ENCODE measurements at places on chromosomes 1 and 21.
A peak's percentile ranks its signal among the peaks of the same experiment; 100 is the strongest.

DNA sequence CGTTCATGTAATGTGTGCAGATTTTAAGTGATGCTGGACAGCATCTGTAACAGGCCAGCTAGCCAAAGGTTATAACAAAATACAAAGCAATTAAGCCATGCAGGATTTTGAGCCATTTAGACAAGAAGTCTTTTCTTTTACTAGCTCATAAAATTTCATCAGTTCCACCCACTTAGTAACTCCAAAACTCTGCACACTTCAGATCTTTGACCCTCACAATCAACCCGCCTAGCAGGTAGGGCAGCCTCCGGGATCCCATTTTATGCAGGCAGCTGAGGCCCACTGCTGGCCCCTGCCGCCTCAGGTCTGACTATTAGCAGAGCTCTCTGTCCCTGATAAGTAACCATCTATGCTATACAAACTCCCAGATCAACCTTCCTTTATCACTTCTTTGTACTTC, 9.2 kb downstream of the LBR start:
- DNase-seq = no peak

DNA sequence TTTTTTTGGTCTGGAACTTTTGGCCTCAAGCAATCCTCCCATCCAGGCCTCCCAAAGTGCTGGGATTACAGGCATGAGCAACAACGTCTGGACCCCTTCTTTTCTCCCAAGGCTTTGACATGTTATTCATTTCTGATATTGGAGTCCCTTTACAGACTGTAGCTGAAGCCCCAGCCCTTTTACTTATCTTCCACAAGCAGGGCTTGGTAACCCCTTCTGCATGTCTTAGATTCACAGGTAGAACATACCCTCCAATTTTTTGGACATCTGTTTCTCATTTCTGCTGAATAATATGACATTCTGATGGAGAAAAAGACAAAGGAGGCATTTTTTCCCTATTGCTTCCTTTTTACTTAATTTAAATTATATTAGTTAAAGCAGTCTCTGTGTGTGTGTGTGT, 39.2 kb upstream of the RGS21 start:
- no peak for DNase-seq

- peak; percentile 57 for DNase-seq
These were observed 29.2 kb upstream of the LRRC3 start for GRCh38 chr21:44425895-44426662.

- DNase-seq = no peak
These were observed 101.0 kb downstream of the OSBPL9 start for GRCh38 chr1:51717842-51718241.

DNA sequence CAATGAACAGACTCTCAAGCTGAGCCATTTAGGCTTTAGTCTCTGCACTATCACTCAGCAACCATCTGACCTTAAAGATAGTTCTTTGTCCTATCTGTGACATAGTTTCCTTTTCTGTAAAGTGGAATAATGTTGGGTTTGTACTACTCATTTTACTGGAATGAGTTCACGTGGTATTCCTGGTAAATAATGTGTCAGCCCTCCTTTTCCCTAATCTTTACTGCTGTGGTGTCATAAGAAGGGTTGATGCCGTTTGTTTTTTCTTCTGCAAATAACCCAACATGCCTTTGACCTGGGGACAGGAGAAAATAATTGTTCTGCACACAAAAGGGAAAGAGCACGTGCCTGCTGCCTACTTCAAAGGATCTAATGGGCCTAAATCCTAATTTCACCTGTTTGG, 297.8 kb downstream of the BRINP3 start:
- no peak for DNase-seq

- DNase-seq = no peak
These were observed 29.0 kb downstream of the MDM4 start for GRCh38 chr1:204545202-204545601.

GRCh38 chr1:63968663-63969440, 195.0 kb downstream of the ROR1 start:
- no peak for DNase-seq

GRCh38 chr1:218284377-218284916, 646 bp upstream of the RRP15 start:
- no peak for DNase-seq

DNA sequence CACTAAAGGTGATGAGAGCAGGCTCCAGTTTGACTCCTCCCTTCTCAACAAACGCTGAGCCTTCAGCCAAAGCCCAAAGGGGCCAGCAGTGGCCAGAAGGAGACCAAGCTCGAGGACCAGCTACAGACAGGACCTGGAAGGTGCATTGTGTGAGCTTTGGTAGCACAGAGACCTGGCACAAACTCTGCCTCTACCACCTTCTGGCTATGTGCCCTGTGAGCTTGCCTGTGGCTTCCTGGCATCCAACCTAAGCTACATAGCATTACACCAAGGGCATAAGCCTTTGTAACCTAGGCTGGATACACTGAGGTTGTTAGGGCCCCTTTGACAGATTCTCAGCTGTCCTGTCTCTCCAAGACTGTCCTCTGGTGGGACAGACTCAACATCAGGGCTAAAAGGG, 6.6 kb upstream of the VWA5B1 start:
- no peak for DNase-seq

DNA sequence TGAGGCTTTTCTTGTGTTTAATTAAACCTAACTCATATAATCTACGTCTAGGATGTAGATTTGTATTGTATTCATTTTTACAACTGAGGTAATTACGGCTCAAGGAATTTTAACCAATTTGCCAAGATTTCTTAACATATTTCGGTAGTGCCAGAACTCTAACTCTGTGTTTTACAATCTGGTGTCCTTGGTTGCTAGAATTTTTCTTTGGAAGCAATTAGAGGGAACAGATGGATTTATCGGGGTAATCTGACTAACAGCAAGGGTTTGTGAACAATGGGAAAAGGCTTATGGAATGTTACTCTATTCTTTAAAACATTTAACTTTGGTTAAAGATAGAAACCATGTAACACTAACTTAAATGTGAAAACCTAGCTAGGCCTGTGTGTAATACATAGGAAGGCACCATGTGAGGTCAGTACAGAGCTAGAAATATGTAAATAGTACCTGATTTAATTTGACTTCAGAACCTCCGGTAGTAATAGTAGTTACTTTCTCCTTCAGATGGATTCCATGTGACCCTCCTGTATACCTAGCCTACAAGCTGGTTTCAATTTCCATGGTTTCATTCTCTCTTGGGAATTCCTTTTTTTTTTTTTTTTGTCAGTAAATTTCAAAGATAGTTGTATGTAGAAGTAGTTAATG, 1.2 kb downstream of the MTF2 start:
- no peak for DNase-seq

Data from activated effector memory CD4-positive, alpha-beta T cell treated with anti-CD3 and anti-CD28 coated beads, Interleukin-2, amount 50 U/mL, for 16 hours (primary cell).